Activated CD4-positive, alpha-beta T cell treated with anti-CD3 and anti-CD28 coated beads, Interleukin-2, amount 10 ng/mL, durations not matched to agents 7 days and 5 days (primary cell): ENCODE measurements at places on chromosomes 5 and 9. TPM values are rescaled to one million over a fixed set of nuclear protein-coding genes. Genes with fewer than 3 reads are reported as not detected.

The MCC gene
- 2.9 TPM for total RNA-seq

The IL3 gene
- 0.20 TPM for total RNA-seq

The NDFIP1 gene
- total RNA-seq, result 70.2 TPM

The MEGF10 gene
- not detected for total RNA-seq

DNA sequence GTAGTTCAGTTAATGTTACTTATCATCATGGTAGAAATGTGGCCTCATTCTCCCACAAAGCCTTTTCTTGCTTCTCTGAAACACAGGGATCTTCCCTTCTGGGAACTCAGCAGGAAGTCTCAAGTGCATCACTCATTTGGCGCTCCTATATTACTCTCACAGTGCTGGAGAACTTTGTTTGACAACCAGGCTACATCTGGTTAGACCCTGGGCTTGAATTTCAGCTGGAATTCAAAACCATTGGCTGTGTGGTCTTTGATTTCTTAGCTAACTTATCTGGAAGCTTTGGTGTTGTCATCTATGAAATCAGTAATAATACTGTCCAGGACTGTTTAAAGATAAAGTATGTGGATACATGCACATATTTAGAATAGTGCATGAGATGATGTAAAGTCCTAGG lies 1777.1 kb downstream of the MAT2B start:
- no peak for DNase-seq
- H3K36me3 ChIP-seq, result no peaks in the 10 kb centered on the region
- no peaks in the 10 kb centered on the region for H3K4me1 ChIP-seq
- H3K4me3 ChIP-seq, result no peak overlapping the region
- H3K27ac ChIP-seq, result no peak overlapping the region

- no peaks in the 10 kb centered on the region for H3K27me3 ChIP-seq
- no peak for DNase-seq
- no peaks in the 10 kb centered on the region for H3K4me1 ChIP-seq
- peaks cover 19% of the 10 kb centered on the region for H3K36me3 ChIP-seq
- no peak overlapping the region for H3K27ac ChIP-seq
Measured at GRCh38 chr9:100240512-100240911, 112.2 kb downstream of the TEX10 start.

- H3K4me3 ChIP-seq, result no peak overlapping the region
- H3K27me3 ChIP-seq, result no peaks in the 10 kb centered on the region
- H3K4me1 ChIP-seq, result peaks cover 2% of the 10 kb centered on the region
- H3K27ac ChIP-seq, result no peak overlapping the region
- no peaks in the 10 kb centered on the region for H3K36me3 ChIP-seq
Measured at GRCh38 chr9:14346231-14346791, 32.4 kb upstream of the NFIB start.

GRCh38 chr5:133052317-133053175 lies 733 bp downstream of the HSPA4 start:
- DNase-seq, result peak; percentile 61
- peaks cover 22% of the 10 kb centered on the region for H3K36me3 ChIP-seq
- peaks cover 57% of the 10 kb centered on the region for H3K4me1 ChIP-seq

DNA sequence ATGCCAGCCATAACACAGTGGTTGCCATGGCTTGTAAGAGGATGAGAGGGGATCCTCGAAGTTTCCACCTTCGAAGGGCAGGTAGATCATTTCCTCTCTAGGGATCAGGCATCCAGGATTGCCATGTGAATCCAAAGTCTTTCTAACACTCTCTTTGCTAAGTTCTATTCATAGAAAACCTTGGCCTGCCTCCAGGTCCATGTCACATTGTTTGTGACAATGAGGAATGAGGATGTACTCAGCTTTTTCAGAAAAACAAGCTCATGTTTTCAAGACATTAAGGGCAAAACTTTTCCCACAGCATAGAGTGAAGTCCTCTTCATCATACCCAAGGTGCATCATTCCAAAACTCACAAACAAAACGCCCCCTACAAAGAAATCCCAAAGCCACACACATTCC lies 19.6 kb downstream of the ESM1 start:
- DNase-seq, result no peak
- peaks cover 13% of the 10 kb centered on the region for H3K36me3 ChIP-seq
- peaks cover 14% of the 10 kb centered on the region for H3K27me3 ChIP-seq
- H3K4me3 ChIP-seq, result no peak overlapping the region
- peaks cover 5% of the 10 kb centered on the region for H3K4me1 ChIP-seq

- no peak for DNase-seq
- no peak overlapping the region for H3K4me3 ChIP-seq
- H3K36me3 ChIP-seq, result no peaks in the 10 kb centered on the region
- H3K4me1 ChIP-seq, result no peaks in the 10 kb centered on the region
Measured at GRCh38 chr5:71740015-71740753, 21.1 kb downstream of the CARTPT start.

DNA sequence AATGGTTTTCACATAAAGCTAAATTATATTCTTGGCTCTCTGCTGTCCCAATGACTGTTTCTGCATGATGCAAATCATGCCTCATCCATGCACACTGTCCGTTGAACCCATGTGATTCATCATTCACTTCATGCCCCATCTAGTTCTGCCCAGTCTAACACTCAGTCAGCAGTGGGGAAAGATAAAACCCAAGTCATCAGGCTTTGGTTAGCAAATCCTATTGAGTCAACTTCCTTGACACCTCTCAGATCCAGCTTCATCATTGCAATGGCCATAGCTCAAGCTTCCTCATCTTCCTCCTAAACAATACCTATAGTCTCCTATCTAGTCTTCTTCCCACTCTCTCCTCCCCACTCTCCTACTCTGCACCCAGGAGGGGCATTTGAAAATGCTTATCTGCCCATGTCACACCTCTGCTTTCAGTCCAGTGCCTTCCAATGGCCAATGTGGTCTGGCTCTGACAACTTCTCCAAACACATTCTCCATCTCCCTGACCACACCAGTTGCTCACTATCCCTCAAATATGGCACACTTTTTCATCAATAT lies 266.0 kb upstream of the TRIM32 start:
- H3K36me3 ChIP-seq, result no peaks in the 10 kb centered on the region
- no peaks in the 10 kb centered on the region for H3K4me1 ChIP-seq
- DNase-seq, result no peak
- no peaks in the 10 kb centered on the region for H3K27me3 ChIP-seq
- no peak overlapping the region for H3K27ac ChIP-seq
- H3K4me3 ChIP-seq, result no peak overlapping the region
